ENCODE measurements at places on chromosomes 11 and 22. TPM values are rescaled to one million over a fixed set of nuclear protein-coding genes. Genes with fewer than 3 reads are reported as not detected.

DNA sequence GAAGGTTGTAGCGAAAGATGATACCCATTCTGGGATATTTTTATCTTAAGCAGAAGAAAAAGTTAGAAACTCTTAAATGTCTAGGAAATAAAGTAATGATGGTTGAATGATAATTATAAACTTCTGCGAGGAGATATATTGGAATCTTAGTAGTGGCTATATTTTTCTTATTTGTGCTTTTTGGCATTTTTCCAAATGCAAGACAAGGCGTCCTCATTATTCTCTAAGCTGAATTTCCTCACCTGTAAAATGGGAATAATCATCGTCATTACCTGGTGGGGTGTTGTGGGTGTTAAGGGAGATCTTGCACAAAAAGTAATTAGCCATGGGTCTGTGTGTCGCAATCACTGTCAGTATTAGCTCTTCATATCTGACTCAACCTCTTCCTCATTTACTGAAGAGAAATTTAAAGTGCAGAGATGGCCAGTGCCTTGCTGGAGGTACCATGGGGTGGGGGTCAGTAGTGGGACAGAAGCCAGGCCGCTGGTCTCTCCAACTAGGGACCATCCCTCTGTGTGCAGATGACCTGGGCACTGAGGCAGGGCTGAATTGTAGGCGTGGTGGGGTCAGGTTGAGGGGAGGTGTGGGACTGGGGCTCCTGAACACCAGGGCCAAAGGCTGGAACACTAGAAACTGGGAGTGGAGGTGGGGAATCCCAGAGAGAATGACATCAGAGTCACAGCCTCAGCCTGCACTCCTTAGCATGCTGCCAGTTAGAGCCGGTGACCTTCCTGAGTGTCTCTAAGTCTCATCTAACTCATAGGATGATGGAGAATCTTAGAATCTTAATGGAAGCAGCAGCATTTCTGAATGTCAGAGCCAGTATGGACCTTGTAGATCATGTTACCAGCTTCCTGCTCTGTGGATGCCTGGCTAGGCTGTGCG is 4.1 kb downstream of the PITPNM1 start:
- no peak for DNase-seq

- DNase-seq = peak; percentile 27
Measured at GRCh38 chr11:128291835-128292234, 295.5 kb downstream of the ETS1 start.

- no peak for DNase-seq
Measured at GRCh38 chr11:37558619-37559210, 960.7 kb upstream of the RAG2 start.

- DNase-seq = no peak
Measured at GRCh38 chr11:39209981-39210380, 2249.5 kb downstream of the LRRC4C start.

DNA sequence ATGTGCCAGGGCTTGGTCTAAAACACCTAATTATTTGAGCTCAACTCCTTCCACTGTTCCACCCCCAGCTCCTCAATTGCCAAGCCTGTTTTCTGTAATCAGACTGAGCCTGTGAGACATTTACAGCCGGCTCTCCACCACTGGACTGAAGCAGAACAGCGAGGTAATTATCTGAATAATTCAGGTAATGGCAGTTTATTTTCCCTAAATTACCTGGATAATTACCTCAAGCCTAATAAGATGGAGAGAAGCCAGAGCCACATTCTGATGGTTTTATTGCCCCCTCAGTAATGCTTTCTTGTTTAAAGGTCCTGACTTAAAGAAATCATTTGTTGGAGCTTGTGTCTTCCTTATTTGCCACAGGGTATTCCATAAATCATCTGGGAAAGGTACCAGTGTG is 64.2 kb downstream of the FZD4 start:
- DNase-seq = no peak

DNA sequence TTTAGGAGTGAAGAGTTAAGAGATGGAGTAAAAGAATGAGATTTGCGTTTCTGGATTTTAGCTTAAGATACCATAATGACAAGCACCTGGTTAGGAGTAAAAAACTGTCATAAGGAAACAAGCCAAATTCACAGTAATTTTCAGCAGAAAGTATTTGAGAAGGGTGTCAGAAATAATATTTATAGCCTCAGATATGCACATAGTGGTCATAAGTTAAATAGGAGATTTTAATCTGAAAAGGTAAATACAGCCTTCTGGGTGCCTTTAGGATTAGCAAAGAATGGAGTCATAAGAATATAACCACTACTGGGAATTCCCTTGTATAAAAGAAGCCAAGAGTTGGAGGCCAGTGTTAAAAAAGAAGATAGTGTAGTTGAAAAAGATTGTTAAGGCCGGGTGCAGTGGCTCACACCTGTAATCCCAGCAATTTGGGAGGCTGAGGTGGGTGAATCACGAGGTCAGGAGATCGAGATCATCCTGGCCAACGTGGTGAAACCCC is 160.1 kb downstream of the SWAP70 start:
- DNase-seq = no peak

DNA sequence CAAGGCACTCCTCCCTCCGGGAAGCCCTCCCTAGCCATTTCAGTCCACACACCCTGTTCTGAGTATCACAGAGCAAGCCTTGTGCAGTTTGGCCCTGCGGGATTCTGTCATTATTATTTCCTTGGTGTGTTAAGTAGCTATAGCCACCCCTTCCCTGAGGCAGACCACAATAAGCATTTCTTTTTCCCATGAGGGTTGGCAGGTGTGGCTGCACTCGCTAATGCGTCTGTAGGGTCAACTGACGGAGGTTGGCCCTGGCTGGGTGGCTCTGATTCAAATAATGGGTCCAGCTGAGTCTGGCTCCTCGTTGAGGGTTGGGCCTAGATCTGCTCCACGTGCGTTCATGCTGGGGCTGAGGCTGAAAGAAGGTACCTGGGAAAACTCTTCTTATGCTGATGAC is 5.1 kb downstream of the F2 start:
- DNase-seq = no peak

DNA sequence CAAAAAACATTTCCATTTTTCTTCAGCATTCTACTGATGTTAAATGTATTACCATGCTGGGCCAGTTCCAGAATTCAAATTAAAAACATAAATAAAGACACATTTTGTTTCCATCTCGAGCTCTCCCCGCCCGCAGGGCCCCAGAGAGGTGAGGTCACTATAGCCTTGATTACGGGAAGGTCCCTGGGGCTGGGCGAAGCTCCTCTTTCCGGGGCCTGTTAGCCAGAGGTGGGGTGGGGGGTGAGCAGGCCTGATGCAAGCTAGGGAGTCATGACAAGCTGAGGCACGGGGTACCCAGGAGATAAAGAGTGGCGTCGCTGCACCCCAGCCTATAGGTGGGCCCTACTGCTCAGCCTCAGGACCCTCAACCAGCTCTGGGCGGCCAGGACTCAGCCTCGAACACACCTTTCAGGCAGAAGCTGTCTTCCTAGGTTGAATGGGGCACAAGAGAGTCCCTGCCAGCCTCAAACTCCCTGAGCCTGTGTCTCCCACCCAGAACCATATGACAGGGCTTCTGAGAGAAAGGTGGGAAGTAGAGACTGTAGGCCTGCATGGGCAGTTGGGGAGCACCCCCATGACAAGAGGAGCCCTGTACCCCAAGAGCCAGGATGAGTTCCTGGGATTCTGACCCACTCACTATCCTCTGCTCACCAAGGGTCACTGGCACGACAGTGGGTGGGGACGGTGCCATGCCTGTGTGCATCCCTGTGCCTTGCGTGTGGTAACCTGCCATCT is 34.8 kb downstream of the KCNQ1OT1 start:
- no peak for DNase-seq

DNA sequence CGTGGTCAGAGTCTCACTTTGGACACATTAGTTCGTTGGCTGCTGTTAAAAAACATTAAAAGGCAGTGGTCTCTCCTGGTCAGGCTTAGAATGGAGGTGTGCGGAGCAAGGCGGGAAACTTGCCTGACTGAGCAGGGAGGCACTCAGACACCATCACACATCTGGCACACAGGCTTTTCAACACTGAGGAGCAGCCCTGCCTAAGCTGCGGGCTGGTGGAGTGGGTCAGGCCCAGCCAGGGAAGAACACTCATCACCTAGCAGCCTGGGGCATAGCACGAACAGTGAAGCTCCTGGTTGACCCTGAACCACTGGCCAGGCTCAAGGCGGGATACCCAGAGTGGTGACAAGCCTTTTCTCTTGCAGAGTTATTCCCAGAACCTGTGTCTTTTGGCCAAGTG is 4.2 kb downstream of the KAT5 start:
- DNase-seq = no peak

DNA sequence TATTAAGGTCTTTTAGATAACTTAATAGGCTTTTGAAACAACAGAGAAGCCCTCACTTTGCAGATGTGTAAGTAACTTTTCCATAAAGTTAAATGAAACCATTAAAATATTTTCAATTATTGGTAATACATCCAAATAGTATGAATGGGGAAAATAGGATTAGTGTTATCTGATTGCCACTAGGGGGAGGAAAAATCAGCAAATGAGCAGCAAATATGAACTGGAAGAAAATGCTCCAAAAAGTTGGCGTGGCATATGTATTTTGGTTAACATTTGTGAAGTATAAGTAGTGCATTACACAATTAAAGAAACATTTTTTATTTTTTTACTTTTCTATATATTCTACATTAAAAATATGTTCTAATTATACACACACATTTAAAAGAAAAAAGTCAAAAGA is 259.8 kb upstream of the ANO5 start:
- no peak for DNase-seq

- no peak for DNase-seq
Measured at GRCh38 chr11:118152020-118152551, 537 bp downstream of the SCN4B start.

GRCh38 chr22:38133331-38133730 is 22.8 kb upstream of the BAIAP2L2 start:
- DNase-seq = no peak

DNA sequence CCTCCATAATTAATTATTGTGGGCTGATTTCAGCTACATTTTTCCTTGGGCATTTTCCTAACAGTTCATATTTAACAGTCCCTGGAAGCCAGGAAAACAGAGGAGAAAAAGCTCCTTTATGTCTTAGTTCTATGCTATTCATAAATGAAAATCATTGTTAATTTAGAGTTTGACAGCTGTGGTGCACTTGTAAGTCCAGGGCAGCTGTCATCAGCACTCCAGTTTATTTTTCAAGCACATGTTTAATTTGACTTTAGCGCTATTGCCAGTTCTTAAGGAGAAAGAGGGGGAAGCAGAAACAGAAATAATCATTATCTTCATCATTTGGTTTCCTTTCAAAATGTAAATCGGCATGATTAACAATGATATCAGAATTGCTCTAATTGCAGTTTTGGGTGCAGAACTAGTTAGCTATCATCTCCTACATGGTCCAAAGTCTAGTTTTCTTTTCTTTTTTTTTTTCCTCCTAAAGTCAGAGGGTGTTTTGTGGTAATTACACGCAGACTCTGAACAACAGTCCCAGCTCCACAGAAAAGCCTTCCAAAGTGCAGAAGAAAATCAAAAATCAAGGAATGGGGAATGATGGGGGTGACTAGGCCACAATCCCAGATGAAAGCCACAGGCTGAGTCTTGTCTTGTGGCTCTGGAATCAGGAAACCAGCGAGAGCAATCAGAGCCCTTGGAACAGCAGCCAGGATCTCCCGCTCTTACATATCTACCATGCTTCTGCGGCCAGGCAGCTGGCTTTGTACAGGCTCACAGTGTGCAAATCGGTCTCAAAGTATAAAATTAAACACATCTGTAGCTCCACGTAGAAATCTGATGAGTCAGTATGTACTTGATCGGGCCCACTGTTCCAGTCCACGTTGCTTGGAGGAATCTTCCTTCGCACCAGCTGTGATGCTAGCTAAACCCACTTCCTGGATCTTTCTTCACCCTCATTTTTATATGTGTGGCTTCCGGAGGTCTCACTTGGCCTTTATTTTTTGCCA is 91.9 kb downstream of the SPON1 start:
- DNase-seq = no peak

DNA sequence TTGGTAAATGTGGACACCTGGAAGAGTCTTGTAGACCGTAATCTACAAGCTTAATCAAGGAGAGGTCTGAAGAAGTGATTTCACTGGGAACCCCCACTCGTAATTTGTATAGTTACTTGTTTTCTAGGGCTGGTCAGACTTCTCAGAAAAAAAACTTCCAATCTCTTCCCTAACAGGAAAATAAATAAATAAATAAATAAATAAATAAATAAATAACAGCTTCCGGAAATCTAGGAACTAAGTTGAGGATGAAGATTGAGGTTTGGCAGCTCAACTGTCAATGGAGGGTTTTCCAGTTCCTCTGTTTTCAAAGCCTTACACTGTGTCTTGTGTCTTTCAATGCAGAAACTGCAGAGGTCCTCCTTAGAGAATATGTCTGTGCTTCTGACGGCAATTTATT is 17.7 kb upstream of the TYR start:
- DNase-seq = no peak

- no peak for DNase-seq
Measured at GRCh38 chr22:28791841-28792490, 8.4 kb downstream of the XBP1 start.

The CRACR2B gene
- 1.0 TPM for total RNA-seq

The APOA4 gene
- total RNA-seq = not detected

The P2RX6 gene
- 0.39 TPM for total RNA-seq

The PARVG gene
- 89.1 TPM for total RNA-seq

The TENM4 gene
- 0.31 TPM for total RNA-seq

The DCHS1 gene
- total RNA-seq = 1.8 TPM

The ZNF280A gene
- not detected for total RNA-seq

The HEPHL1 gene
- total RNA-seq = not detected

The TSGA10IP gene
- total RNA-seq = not detected

The SLC22A8 gene
- total RNA-seq = not detected

The JAML gene
- 84.0 TPM for total RNA-seq

The C22orf42 gene
- not detected for total RNA-seq
